Kidney tubule cell (primary cell): ENCODE measurements at places on chromosomes 4 and X.

- no peak for DNase-seq
These were observed 22.1 kb upstream of the RRAGB start for GRCh38 chrX:55695227-55696018.

DNA sequence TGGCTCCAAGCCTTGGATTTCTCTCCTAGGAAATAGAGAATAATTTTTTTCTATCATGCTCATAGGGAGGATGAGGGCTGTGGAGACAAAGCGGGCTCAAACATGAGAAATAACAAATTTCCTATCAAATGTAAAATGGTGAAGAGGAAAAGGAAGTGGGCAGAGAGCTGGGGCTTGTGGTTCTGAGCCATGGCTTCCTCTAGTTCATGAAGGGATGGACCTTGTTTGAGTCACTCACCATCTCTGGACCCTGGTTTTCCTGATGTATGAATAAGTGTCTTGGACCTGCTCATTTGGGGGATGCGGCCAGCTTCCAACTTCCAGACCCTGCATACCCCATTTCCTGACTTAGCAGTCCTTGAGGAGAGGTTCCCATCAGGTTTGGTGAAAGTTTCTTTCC lies 63.0 kb downstream of the MSX1 start:
- DNase-seq = no peak

GRCh38 chr4:68433582-68433981 lies 13.7 kb upstream of the TMPRSS11E start:
- DNase-seq = no peak

DNA sequence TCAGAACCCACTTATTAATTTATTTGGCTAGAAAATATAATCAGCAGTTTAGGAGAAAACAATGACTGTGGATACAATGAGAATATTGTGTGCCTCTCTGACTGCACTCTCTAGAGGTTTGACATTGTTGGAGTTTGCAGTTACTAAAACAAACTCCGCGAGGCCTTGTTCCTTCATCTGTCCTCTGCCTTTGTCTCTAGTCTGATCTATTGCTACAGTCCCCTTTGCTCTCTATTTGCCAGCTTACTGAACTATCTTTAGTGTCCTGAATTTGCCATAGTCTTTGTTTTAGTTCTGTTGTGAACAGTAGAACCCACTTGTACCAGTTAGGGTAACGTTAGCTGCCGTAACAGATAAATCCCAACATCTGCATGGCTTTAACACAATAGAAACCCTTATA lies 81.4 kb upstream of the RPS6KA3 start:
- no peak for DNase-seq

GRCh38 chr4:152385551-152385950 lies 150.3 kb downstream of the FBXW7 start:
- DNase-seq = peak; percentile 14

- DNase-seq = peak; percentile 74
These were observed 12.8 kb downstream of the TBC1D9 start for GRCh38 chr4:140743194-140743931.

GRCh38 chr4:28259951-28260350 lies 1399.3 kb downstream of the STIM2 start:
- DNase-seq = no peak

DNA sequence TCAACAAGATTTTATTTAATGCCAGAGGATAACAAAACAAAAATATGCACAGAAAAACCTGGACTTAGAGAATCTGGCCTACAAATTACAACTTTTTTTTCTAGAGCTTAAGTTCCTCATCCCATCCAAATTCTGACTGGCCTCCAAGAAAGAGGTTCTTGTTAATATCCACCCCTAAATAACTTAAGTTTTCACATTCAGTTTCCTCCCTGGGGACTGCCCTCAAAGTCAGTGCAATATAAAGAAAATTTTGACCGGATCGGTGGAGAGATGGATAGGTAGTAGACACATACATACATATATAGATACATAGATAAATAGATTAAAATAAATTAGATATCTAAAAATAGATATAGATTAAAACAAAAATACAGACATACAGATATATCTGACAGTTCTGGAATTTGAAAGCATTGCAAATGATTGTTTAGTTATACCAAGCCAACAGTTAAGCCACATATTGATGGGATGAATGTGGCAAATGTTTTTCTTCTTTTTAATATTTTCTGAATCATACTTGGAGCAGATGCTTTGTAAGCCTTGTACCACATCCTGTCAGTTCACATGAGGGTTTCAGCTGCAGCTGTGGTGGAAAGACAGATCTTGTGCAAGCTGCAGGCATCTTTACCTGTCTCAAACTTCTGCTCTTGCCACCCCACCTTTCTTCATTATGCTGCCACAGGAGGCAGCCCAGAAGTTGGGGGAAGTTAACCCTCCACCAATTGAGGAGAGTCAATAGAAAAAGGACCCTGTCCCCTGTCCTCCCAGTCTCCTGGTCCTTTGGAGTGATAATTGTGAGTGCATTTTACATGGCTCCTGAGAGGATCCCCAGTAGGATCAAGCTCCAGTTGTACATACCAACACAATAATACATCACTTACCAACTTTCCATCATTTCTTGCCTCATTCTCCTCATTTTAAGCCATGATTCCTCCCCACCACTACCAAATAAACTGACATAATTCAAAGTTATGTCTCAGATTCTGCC lies 58.5 kb upstream of the PRDM8 start:
- DNase-seq = peak; percentile 49

- DNase-seq = no peak
These were observed 49.9 kb upstream of the XIAP start for GRCh38 chrX:123809854-123810375.

DNA sequence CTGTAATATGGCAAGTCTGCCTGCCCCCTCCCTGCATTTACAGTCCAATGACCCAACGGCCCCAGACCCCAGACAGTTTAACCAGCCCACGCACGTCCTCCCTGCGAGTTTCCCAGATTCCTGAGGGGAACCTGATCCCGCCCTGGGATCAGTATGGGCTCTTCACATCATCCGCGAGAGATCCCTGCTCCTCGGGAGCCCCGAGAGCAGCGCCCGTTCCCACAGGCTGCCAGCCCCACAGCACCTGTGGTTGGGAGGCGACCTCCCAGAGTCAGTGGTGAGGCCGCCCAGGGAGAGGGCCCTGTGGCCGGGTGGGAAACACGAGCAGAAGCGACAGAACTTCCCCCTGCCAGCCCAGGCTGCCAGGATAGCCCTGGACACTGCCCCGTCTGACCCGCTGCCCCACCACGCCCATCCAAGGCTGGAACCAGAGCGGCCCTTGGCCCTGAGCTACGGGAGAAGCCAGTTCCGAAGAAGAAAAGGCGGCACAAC lies 32.8 kb downstream of the TSC22D3 start:
- no peak for DNase-seq

GRCh38 chrX:47221756-47222155 lies 3.3 kb downstream of the CDK16 start:
- no peak for DNase-seq

DNA sequence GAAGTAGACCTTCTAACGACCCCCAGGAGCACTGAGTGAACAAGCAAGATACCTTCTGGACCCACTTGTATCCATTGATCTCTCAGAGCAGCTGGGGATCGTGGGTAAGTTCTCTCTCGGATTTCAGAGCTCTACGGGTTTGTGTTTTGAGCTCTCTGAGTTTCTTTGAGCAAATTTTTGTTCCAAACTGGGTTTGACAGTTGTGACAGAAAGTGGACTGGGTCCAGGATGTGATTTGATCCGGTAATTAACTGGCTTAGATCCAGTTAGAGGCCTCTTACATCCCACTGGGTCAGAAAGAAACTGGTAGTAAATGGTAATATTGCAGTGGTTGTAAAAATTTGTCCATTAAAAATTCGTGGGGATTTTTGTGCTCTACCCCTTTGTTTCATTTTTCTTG lies 459.2 kb downstream of the INPP4B start:
- DNase-seq = no peak

- DNase-seq = no peak
These were observed 132.7 kb downstream of the ARHGAP24 start for GRCh38 chr4:85607624-85608023.

DNA sequence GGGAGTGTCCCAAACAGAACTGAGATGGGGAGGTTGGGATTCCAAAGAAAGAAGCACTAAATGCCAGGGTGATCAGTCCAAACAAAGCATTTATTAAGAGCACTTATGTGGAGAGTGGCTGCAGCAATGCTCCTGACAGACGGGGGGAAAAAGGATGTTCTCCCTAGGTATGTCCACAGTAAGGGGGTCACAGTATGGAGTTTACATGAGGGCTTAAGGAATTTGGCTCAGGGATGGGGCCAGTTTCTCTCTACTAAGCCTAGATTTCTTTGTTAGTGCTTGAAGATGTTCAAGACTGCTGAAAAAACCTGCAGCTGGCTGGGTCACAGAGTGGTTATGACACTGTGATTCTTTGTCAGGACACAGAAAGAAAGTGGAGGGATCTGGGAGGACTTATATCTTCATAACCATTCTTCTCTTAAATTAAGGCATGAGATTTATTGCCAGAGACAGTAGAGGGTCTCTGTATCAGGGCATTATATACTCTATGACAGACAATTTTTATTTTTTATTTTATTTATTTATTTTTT lies 1468.0 kb downstream of the C4orf33 start:
- no peak for DNase-seq

DNA sequence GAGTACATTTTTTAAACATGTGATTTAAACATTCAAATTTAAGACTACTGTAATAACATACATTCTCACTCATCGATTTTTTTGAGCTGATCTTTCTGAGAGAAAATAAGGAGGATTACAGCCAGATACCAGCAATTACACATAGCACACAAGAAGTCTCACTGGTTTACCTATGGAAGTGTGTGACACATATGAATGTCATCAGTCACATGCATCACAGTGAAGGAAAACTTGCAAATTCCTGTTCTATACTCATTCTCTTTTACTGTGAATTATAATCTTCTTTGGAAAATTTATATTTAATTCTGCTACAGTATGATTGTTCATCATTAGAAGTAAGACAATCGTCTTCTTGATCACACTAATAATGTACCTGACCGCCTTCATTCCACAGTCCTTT lies 21.3 kb upstream of the BMP2K start:
- peak; percentile 19 for DNase-seq

DNA sequence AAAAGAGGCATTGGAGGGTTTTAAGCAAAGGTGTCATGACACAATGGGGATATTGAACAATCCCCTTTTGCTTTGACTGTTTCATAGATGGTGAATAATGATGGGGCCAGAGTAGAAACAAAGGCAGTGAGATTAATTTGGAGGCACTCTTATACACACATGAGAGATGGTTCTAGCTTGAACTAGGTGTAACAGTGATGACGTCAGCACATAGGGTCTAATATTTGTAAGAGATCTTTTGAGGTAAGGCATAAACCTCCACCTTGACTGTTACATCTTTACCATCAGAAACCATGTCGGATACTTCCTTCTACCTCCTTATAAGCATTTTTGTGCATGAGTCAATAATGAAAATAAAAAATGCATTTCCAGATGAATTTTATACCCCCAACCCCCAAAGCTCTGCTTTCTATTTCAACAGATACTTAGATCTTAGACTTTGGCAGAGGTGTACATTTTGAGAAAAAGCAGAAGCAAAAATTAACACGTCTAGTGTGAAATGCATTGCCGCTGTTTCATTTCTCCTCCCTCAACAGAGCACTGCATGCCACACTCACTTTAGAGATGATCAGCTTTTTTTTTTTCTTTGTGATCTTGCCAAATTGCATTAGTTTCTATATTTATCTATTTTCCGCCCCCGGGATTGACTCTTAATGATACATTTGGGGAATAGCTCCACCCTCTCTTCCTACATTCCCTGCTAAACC lies 87.2 kb downstream of the HS3ST1 start:
- no peak for DNase-seq

GRCh38 chr4:103673983-103674382 lies 45.8 kb downstream of the TACR3 start:
- no peak for DNase-seq

DNA sequence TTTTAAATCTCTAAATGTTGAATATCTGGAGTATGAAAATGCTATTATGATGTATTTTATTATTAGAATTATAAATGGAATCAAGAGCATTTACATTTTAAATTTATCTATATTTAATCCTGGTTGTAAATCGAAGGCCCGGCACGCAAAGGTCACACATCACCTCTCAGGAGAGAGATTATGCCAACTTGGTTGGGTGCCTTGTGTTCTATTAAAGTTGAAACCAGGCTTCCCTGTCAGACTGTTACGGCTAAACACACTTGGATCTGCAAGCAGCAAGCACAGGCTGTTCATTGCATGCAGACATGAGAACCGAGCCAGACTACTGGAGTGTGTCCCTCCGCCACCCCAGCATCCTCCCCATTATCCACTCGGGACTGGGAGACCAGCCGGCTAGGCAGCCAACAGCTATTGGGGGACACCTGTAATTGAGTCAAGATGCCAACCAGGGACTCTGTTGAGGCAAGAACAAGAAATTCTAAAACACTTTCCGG lies 16.4 kb upstream of the SEL1L3 start:
- DNase-seq = no peak

GRCh38 chr4:155271557-155271956 lies 63.1 kb downstream of the NPY2R start:
- no peak for DNase-seq

DNA sequence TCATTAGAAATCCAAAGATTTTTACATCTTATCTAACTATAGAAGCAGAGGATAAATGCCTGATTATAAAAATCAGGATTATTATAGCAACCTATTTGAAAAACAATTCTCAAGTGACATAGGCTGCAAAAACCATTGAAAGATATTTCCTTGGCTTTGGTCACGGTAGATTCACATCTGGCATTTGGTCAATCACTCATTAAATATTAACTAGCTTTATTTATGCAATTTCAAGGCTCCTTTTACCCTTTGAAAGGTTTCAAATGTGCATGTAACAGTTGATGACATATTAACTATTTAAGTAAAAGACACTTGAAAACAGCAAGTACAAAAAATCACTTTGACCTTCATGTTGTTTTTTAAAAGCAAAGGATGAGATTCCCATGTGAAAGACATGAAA lies 98.1 kb downstream of the MMRN1 start:
- peak; percentile 73 for DNase-seq

DNA sequence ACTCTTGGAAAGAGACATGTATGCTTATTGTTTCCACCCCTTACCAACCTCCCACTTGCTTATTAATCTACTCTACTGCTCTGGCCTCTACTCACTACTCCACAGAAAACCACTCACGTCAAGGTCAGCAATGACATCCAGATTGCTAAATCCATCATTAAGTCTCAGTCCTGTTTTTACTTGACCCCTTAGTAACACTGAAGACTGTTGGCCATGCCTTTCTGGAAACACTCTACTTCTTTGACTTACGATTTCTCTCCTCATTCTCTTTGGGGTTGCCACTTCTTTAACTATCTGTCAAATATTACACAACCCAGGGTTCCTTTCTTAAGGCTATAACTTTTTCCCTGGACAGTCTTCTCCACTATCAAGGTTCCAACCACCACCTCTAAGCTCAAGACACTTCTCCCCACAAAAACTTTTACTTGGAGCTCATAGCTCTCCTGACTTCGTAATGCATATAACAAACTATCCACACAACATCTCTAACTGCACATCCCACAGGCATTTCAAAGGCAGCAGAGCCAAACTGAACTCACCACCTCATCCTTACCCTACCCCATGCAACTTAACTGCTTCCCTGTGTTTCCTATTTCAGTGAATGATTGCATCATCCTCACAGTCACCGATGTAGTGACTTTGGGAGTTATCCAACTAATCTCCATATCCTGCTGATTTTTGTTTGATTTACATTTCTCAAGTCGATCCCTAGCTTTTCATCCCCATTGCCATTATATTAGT lies 15.8 kb upstream of the MAGEA4 start:
- no peak for DNase-seq

GRCh38 chr4:79652232-79652631 lies 244.2 kb upstream of the GK2 start:
- DNase-seq = peak; percentile 31
